Esophagus squamous epithelium (tissue), 5 donors: ENCODE measurements at places on chromosomes 16 and 17. TPM values are rescaled to one million over a fixed set of nuclear protein-coding genes. Genes with fewer than 3 reads are reported as not detected.

HNF1B gene
- not detected for total RNA-seq

DNA sequence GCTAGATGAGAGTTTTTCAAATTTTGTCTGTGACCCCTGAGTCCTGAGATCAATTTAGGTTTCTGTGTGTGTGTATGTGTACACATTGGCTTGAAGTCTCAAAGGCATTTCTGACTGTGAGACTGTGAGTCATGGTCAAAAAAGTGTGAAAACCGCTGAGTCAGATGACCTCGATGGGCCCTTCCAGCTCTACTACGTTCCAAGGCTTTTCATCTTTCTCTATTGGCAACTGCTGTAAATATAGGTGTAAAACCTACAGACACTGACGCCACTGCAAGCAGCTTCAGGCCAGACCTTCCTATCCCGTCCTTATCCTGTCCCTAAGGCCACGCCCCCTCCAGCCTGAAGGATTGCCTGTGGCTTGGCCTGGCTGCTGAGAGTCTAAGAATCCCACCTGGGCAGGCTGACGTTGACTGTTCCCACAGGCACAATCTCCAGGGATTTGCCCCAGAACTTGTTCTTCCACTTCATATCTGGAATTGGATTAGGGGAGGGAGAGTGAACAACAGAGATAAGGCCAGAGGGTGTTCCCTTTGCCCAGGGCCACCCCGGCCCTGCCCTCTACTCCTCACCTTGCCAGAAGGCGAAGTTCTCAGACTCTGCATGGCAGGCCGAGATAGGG is 11.3 kb downstream of the OSBPL7 start:
- no peak for DNase-seq

KRT28 gene
- not detected for total RNA-seq

TMEM100 gene
- total RNA-seq: 7.8 TPM

DNA sequence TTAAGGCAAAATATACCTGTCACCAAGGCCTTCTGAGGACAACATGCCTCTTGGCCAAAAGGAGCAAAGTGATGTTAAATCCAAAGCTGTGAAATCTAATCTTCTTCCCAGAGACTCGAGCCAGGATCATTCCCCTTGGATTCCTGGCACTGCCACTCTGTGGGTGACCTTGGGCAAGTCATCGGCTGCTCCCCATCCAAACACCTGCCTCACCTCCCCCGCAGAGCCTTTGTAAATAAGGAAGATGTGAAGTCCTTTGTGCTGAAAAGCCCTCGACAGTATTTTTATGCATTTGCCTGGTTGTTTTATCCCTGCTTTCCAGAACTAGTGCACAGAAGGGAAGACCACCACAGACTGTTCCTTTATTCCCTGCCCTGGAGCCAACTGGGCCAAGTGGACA is 5.4 kb upstream of the CEP295NL start:
- DNase-seq: no peak

DNA sequence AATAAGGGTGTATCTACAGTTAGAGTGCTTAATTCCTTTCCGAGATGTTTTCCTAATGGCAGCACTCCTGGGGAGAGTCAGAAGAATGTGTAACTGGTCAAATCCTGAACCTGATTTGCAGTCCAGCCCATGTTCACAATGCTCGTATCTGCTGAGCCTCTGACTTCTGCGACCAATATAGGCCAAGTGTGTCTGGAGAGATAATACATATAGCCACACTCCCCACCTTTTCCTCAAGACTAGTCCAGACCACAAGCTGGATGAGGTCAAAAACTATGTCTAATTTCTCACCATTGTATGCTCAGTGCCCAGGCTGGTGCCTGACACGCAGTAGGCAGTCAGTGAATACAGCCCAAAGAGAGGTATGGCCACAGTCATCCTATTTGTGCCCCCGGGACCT is 58.0 kb downstream of the XYLT1 start:
- no peak for DNase-seq

GRCh38 chr16:48384520-48385252 is 527 bp downstream of the SIAH1 start:
- DNase-seq: no peak

DNA sequence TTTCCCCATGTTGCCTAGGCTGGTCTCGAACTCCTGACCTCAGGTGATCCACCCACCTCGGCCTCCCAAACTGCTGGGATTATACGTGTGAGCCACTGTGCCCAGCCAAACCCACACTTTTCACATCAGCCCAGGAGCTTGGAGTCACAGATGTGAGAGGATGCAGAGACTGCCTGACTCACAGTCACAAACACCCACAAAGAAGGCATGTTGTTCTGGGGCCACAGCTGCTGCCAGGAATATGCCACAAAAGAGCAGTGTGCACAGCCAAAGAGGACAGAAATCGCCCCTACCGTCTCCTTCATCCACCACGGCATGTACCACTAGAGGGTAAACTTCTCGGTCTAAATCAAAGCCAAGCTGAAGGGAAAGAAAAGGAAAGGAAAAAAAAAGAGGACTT is 25.1 kb upstream of the FOXJ1 start:
- DNase-seq: no peak

- no peak for DNase-seq
These were observed 10.9 kb downstream of the TRAP1 start for GRCh38 chr16:3706253-3707012.

TBC1D3H gene
- not detected for total RNA-seq

ALOX15 gene
- total RNA-seq: not detected

GRCh38 chr17:40451420-40451819 is 8.2 kb downstream of the IGFBP4 start:
- DNase-seq: no peak

DNA sequence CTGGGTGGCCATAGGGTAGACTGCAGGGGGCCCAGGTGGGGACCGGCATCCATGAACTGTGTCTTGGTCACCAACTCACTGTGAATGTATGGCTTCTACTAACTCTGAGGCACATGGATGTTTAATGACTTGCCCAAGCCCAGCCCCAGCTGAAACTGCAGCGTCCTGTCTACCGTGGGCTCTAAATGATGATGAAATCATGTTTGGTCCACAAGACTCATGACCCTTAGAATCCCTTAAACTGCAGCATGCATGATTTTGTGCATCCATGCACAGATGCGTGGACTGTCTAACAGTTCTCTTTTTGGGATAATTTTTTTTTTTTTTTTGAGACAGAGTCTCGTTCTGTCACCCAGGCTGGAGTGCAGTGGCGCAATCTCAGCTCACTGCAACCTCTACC is 32.4 kb upstream of the CREBBP start:
- DNase-seq: no peak

DNA sequence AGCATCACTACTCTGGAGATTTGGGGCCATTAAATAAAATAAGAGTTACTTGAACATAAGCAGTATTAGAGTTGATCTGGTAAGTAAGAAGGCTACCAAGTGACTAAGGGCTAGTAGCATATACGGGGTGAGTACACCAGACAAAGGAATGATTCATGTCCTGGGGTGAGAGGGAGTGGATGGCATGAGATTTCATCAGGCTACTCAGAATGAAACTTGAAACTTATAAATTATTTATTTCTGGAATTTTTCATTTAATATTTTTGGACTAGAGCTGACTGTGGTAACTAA is 2.3 kb downstream of the SLFN5 start:
- no peak for DNase-seq

- DNase-seq: no peak
These were observed 14.3 kb downstream of the ZNHIT3 start for GRCh38 chr17:36500745-36501225.

ABCA3 gene
- total RNA-seq: 3.1 TPM

DNAI2 gene
- total RNA-seq: not detected

DNA sequence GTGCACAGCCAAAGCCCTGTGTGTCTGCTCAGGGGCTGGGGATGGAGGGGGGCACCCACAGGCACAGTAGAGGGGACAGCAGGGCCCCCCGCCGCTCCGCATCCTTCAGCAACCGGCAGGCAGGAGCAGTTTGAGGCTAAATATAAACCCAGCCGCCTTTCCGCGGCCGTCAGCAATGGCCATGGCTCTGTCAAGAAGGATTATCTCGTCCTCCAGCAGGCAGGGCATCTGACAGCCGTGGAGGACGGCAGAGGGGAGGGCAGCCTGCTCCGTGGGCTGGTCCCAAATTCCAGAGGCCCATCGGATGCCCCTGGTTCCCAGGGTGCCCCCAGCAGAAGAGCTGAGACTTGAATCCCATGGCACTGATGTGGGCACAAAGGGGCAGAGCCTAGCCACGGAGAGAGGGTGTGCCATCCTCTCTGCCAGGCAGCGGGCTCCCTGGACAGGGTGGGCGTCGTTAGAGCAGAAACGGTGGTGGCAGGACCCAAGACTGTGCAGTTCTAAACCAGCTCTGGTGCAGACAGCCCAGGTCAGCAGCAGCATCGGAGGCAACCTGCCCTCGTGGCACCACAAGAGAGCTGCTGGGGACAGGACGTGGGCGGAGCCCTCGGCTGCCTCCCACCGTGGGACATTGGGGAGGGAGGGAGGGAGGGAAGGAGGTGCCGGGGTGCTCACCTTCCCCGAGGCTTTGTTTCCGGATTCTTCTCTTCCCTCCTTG is 198.8 kb upstream of the CIBAR2 start:
- DNase-seq: no peak

GRCh38 chr17:21129023-21129681 is 2.4 kb downstream of the DHRS7B start:
- DNase-seq: no peak

DNA sequence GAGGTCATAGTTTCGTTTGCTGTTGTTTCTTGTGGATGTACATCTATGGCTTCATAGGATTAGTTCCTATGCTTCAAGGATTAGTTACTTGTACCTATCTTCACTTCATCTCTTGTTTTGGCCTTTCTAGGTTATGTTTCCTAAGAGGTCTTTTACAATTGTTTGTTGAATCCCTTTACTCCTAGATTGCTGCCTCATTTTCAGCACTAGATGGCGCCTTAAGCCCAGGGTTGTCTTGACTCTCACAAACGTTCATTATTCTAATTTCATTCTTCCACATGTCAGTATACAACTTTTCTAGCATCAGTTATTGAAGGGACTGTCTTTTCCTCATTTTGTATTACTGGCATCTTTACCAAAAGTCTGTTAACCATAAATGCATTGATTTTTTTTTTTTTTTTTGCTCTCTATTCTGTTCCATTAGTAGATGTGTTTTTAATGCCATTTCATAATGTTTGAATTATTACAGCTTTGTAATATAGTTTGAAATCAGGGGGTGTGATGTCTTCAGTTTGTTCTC is 45.0 kb upstream of the NACA2 start:
- DNase-seq: no peak

GRCh38 chr16:29198231-29198630 is 208.3 kb downstream of the NPIPB11 start:
- no peak for DNase-seq

DNA sequence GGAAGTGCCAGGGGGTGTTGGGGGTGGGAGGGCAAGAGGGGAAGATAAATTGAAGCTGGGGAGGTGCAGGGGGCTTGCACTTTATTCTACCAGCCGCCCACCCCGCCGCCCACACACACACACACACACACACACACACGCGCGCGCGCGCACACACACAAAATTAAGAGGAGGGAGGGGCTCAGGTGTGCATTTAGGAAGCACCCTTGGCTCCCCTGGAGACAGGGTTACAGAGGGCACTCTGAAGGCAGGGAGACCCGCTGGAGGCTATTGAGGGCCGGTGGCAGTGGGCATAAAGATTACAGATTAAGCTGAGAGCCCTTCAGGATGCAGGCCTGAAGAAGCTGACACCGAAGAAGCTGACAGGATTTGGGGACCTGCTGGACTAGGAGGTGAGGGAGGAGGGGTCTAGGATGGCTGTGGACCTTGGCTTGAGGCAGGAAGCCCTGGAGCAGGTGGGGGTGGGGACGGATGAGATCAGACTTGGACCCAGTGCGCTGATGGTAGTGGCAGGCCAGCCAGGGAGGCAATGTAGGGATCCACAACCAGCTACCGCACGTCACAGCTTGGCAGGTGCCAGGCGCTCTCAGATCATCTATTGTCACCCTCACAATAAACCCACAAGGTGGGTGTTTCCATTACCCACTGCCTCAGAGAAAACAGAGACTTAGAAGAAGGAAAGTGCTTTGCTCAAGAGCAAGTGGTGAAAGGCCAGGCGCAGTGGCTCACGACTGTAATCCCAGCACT is 772 bp upstream of the SAMD14 start:
- DNase-seq: no peak

DNA sequence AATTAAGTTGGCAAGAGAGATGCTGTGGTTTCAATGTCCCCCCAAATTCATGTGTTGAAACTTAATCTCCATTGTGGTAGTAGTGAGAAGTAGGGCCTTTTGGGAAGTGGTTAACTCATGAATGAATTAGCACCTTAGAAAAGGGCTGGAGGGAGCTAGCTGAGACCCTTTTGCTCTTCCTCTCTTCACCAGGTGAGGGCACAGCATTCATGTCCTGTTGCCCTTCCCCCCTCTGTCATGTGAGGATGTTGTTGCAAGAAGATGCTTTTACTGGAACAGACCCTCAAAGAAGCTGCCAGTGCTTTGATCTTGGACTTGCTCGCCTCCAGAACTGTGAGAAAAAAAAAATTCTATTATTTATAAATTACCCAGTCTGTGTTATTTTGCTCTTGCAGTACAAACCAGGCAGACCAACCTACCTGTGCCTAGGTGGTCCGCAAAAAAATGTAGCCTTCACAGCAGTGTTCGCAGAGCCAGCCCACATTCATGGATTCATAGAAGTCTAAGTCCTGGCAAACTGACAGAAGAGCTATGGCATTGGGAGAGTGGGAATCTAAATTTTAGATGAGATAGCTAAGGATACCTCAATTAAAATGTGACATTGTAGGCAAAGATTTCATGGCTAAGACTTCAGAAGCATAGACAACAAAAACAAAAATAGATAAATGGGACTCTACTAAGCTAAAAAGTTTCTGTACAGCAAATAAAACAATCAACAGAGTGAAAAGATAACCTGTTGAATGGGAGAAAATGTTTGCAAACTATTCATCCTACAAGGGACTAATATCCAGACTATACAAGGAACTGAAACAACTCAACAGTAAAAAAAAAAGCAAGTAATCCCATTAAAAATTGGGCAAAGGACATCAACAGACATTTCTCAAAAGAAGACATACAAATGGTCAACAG is 32.0 kb upstream of the ABCA5 start:
- no peak for DNase-seq

DNA sequence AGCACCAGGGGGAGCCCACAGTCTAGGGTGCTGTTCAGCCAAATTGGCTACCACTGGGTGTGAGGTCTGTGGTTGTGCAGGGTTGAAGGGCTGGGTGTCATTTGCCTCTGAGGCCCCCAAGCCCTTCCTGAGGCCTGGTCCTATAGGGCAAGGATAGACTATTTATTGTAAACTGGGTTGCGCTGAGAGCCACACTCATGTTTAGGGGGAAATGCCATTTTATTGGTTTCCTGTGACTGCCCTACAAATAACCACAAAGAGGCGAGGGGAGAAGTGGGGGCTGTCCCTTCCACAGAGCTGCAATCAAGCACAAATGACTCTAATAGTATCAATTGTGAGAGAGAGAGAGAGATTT is 3.6 kb upstream of the ZCCHC14 start:
- no peak for DNase-seq
